ENCODE measurements at places on chromosomes 16 and 17.
A peak's percentile ranks its signal among the peaks of the same experiment; 100 is the strongest.

DNA sequence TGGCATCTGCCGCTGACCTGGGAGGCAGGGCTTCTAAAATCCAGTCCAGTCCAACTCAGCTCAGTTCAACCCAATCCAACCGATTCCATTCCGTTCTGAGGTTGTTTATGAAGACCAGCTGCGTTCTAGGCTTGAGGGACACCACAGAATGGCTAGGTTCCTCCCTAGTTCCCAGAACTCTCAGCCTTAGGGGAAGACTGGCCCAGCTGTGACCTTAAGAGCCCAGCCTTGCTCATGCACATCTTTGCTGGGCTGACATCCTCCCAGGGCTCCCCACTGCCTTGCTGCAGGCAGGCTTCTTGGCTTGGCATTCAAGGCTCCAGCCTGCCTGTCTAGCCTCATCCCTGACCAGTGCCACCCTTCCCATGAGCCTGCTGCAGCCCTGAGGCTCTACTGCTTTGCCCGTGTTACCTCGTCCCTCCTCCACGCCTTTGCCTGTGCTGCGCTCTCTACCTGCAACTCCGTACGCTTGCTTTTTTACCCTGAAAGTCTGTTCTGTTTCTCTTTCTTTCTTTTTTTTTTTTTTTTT is 7.9 kb downstream of the SLC12A3 start:
- no peak for DNase-seq
- H3K27me3 ChIP-seq, result no peaks in the 10 kb centered on the region
- H3K36me3 ChIP-seq, result no peaks in the 10 kb centered on the region
- H3K4me3 ChIP-seq, result no peak overlapping the region
- H3K27ac ChIP-seq, result no peak overlapping the region

- peaks cover 7% of the 10 kb centered on the region for H3K4me1 ChIP-seq
- no peak for DNase-seq
- no peak overlapping the region for H3K27ac ChIP-seq
- H3K4me3 ChIP-seq, result no peak overlapping the region
- no peaks in the 10 kb centered on the region for H3K36me3 ChIP-seq
Measured at GRCh38 chr16:67884-68789, 4.3 kb downstream of the RHBDF1 start.

DNA sequence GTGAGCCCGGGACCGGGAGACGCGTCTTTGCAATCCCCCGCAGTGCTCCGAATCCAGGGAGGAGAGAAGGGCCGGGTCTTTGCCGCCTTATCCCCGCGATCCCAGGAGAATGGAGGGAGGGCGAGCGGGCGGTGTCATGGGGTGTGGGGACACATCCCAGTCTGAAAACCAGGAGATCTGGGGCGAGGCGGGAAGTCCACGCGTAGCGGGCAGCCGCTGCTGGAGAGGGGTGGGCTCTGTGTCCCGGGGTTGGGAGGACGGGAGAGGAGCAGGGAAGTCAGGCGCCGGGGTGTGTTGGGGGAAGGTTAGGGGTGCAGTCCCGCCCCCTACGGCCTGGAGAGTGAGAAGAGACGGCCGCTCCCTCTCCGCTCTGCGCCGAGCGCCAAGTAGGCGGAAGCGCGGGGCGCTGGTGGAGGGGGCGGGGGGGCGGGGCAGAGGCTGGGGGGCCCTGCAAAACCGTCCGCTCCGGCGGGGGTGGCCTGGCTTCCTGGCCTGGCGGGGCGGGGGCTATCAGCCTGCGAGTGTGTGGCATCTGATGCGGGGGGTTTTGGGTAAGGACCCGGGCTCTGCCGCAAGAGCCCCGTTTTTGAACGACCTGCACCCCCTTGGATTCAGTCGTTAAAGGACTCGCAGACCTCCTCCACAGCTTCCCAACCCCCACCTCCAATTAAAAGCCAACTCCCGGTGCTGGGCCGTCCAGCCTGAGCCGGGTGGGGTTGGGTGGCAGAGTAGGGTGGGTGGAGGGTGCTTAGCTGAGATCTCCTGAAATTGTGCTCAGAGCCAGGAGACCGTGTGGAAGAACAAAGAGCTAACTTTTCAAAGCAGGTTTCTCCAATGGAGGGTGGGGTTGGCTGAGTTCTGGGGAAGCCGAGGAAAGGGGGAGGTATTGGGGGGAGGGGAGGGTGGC is 654 bp downstream of the LASP1 start:
- peaks cover 10% of the 10 kb centered on the region for H3K36me3 ChIP-seq

GRCh38 chr16:55477736-55478135 is 1.3 kb upstream of the MMP2 start:
- no peak for DNase-seq
- H3K4me3 ChIP-seq, result no peak overlapping the region
- H3K36me3 ChIP-seq, result no peaks in the 10 kb centered on the region
- no peak overlapping the region for H3K27ac ChIP-seq
- H3K27me3 ChIP-seq, result peaks cover 45% of the 10 kb centered on the region

- H3K4me1 ChIP-seq, result no peaks in the 10 kb centered on the region
- DNase-seq, result no peak
- no peaks in the 10 kb centered on the region for H3K36me3 ChIP-seq
- H3K27ac ChIP-seq, result no peak overlapping the region
- H3K4me3 ChIP-seq, result no peak overlapping the region
Measured at GRCh38 chr17:10022416-10022815, 117.3 kb upstream of the RCVRN start.

DNA sequence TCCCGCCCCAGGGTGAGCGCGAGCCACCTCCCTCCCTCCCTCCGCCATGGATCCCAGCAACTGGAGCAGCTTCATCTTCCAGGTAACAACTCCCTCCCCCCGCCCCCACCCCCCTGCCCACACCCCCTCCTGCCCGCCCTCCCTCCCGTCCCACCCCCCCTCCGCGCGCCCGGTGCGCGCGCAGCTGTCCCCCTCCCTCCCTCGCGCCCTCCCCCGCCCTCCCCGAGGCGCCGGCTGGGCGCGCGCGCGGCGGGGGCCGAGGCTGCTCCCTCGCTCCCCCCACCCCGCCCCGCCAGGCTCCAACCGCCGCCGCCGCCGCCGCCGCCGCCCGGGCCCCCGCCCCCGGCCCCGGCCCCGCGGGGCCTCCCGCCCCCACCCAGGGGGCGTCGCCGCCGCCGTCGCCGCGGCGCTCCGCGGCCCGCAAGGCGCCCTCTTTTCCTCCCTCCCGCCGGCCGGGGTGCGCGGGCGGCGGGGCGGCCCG is at the start of gene MAZ:
Gene MAZ (plus strand): TSS at position 431 of the 481 bp plus-strand sequence. CDS start 173 bp downstream, outside the sequence.
- H3K36me3 ChIP-seq, result peaks cover 66% of the 10 kb centered on the region
- peaks cover 53% of the 10 kb centered on the region for H3K4me1 ChIP-seq
- DNase-seq, result no peak
- H3K4me3 ChIP-seq, result peak within 1 kb of the TSS; percentile 97

DNA sequence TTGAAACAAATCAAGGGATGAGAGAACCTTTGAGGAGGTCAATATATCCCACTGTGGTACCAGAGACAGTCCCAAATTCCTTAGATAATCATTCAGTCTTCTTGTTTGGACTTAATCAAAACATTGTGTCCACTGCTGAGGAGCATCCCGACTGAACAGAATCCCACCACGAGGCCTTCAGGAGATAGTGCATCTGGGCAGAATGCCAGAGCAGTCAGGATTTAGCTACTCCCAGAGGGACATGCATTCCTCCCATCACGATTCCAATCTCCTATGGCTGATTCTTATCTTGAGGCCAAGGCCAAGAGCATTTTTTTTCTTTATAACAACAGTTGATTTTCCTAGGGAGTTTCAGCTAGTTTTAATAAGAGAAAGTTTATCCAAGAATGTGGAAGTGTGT is 87.4 kb upstream of the COX10 start:
- H3K27ac ChIP-seq, result no peak overlapping the region
- H3K36me3 ChIP-seq, result peaks cover 9% of the 10 kb centered on the region
- peaks cover 5% of the 10 kb centered on the region for H3K4me1 ChIP-seq
- H3K4me3 ChIP-seq, result no peak overlapping the region
- DNase-seq, result no peak

GRCh38 chr17:36869856-36870719 is 67.2 kb upstream of the LHX1 start:
- H3K4me1 ChIP-seq, result no peaks in the 10 kb centered on the region
- H3K27me3 ChIP-seq, result peaks cover 2% of the 10 kb centered on the region
- no peak overlapping the region for H3K4me3 ChIP-seq

GRCh38 chr17:78745407-78746088 is 36.5 kb downstream of the CYTH1 start:
- H3K27ac ChIP-seq, result peak overlapping the region; percentile 50
- H3K4me3 ChIP-seq, result peak overlapping the region; percentile 24
- H3K36me3 ChIP-seq, result peaks cover 43% of the 10 kb centered on the region
- peak; percentile 70 for DNase-seq
- peaks cover 91% of the 10 kb centered on the region for H3K4me1 ChIP-seq

DNA sequence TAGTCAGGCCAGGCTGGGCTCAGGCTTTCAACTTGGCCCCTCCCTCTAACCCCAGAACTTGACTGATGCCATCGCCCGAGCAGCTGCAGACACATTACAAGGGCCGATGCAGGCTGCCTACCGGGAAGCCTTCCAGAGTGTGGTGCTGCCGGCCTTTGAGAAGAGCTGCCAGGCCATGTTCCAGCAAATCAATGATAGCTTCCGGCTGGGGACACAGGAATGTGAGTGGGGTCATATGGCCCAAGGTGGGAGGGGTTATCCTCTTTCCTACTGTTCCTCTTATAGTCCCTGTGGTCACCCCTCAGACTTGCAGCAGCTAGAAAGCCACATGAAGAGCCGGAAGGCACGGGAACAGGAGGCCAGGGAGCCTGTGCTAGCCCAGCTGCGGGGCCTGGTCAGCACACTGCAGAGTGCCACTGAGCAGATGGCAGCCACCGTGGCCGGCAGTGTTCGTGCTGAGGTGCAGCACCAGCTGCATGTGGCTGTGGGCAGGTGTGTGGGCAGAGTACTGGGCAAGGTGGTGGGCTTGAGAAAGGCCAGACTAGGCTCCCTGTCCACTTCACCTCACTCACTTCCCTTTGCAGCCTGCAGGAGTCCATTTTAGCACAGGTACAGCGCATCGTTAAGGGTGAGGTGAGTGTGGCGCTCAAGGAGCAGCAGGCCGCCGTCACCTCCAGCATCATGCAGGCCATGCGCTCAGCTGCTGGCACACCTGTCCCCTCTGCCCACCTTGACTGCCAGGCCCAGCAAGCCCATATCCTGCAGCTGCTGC is 2.1 kb upstream of the NRN1L start:
- H3K27me3 ChIP-seq, result no peaks in the 10 kb centered on the region
- no peak overlapping the region for H3K4me3 ChIP-seq
- peaks cover 45% of the 10 kb centered on the region for H3K36me3 ChIP-seq
- DNase-seq, result no peak

Data from activated CD4-positive, alpha-beta T cell treated with anti-CD3 and anti-CD28 coated beads, Interleukin-2, amount 10 ng/mL, durations not matched to agents 7 days and 5 days (primary cell).